CD4-positive, alpha-beta T cell treated with Interleukin-12 subunit alpha and Interleukin-12 subunit beta, for 1 hour (primary cell): ENCODE measurements at places on chromosomes 13 and 19.
A peak's percentile ranks its signal among the peaks of the same experiment; 100 is the strongest.

- no peak for DNase-seq
Observed at GRCh38 chr13:51808811-51809210, 4.8 kb upstream of the DHRS12 start.

GRCh38 chr13:73336773-73337172 lies 278.0 kb downstream of the KLF5 start:
- DNase-seq: no peak

DNA sequence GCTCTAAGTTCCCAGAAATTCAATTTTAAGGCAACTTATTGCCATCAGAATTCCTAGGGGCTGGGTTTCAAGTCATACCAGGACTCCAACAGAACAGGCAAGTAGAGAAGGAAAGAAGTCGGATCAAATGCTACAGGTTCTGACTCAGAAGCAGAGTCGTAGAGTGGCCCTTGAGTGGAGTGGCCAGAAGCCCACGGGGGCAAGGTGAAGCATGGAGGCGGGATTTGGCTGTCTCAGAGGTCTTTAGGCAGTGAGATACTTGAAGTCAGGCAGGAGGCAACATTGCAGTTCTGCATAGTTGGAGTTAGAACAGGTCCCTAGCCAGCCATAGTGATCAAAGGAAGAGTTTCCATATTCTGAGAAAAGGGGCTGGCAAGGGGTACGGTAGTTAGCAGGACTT lies 111.6 kb downstream of the NHLRC3 start:
- no peak for DNase-seq

- no peak for DNase-seq
Observed at GRCh38 chr13:45179428-45179827, 21.4 kb downstream of the KCTD4 start.

- no peak for DNase-seq
Observed at GRCh38 chr19:29961311-29961710, 19.3 kb downstream of the URI1 start.

DNA sequence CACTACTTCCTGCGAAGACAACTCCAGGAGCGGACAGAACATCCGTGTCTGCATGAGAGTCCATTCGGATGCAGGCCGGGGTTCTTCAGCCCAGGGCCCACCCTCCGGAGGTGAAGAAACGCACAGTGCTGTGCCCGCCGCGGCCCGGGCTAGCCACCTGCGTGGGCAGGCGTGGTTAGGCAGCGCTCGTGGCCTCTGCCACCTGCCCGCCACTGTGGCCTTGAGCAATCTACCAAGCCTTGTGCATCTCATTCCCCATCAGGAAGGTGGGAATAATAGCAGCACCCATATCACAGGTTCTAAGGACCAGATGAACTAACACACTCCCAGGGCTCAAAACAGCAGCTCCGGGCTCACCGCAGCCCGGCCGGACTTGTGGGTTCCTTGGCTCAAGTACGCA lies 26.7 kb upstream of the PABPC3 start:
- DNase-seq: no peak

- DNase-seq: peak; percentile 94
Observed at GRCh38 chr19:20565321-20566018, at the start of gene ZNF737. ZNF737 (minus strand) TSS chr19:20565781; CDS start chr19:20565640, 141 bp downstream.

DNA sequence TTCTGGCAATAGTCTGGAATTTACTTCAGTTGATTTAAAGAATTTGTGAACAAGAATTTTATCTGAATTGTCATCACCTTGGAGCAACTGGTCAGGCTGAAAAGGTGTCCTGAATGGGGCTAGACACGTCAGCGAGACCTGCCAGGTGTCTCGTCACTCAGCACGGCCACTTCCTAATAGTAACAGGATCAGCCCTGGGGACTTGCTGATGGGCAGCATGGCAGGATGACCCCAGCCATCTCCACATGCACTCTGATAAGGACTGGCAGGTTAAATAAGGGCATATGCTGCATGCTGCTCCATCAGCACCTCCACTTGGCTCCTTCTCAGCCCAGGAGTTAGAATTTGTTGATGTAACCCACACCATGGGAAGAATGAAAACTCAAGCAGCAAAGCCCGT lies 224.2 kb downstream of the FOXO1 start:
- no peak for DNase-seq

- DNase-seq: no peak
Observed at GRCh38 chr13:110576070-110576394, 14.5 kb upstream of the RAB20 start.

GRCh38 chr19:52923778-52924593 lies 758 bp upstream of the ZNF888 start:
- DNase-seq: no peak

DNA sequence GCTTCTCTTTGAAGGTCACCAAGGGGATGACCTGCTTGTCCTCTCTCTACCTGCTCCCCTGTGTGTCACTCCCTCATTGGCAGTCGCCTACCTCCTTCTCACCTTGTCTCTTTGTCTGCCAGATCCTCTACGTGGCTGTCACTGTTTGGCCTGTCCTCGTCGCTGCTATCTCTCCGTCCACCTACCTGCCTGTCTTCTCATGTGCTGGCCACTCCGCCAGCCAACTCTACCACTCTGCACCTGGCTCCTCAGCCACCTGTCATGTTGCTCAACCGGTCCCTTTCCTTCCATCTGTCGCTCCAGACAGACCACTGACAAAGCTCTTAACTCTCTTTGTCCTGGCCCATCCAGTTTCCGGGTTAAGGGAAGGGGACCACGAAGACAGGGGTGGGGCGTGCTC lies at the start of gene KLK12:
Gene KLK12, minus strand, starts transcription at position 299 of the 400 bp plus-strand sequence. CDS start 381 bp downstream, outside the sequence.
- DNase-seq: no peak

DNA sequence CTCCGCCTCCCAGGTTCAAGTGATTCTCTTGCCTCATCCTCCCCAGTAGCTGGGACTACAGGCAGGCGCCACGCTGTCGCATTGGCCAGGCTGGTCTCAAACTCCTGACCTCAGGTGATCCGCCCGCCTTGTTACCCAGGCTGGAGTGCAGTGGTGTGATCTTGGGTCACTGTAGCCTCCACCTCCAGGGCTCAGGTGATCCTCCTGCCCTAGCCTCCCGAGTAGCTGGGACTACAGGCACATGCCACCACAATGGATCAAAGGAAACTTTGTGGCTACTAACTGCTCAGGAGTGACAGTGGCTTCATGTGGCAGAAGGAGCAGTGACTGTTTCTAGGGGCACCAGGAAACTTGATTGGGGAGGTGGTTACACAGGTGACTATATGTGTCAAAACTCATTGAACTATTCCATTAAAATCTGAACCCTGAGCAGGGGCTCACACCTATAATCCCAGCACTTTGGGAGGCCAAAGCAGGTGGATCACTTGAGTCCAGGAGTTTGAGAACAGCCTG lies 3.8 kb upstream of the LGALS7B start:
- DNase-seq: no peak

DNA sequence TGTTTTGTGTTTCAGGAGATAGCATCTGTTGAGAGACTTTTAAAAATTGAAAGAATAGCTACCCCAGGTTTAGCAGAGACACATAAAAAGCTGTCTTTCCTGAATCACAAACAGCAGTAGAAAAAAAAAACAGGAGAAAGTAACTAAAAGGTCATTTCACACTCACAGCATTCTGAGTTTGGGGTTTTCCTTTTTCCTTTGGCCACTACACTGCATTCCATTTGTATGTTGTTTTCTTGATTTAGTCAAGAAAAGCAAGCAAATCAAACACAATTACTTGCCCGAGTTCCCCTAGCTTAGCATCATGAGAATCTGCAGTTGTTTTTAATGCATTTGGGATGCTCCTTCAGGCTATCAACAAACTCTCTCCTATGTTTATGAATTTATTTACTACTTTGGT lies 161.0 kb downstream of the KCTD12 start:
- no peak for DNase-seq

GRCh38 chr13:38366954-38367645 lies 17.4 kb downstream of the UFM1 start:
- no peak for DNase-seq

- no peak for DNase-seq
Observed at GRCh38 chr13:31008400-31009115, 76.1 kb downstream of the TEX26 start.

- no peak for DNase-seq
Observed at GRCh38 chr19:46144756-46145155, 3.3 kb upstream of the IGFL2 start.

DNA sequence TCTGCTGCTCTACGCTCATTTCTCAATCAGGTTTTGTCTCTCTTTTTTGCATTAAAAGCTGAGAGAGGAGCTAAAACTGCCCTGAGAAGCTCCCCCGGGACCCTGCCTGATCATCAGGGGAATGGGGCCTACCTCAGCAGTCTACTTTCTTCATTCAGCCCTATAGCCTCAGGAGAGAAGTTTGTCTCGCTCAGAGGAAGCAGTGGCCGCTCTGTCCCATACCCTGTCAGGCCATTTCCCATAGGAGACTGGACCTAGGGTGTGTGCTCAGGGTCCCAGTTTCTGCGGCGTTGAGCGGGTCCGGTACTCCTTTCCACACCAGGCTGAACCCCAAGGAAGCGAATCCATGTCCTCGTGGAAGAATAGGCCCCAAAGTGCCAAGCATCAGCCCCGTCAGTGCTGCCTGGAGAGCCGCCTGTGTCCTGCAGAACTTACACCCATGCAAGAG lies 21.7 kb downstream of the UBE2L5 start:
- DNase-seq: no peak

DNA sequence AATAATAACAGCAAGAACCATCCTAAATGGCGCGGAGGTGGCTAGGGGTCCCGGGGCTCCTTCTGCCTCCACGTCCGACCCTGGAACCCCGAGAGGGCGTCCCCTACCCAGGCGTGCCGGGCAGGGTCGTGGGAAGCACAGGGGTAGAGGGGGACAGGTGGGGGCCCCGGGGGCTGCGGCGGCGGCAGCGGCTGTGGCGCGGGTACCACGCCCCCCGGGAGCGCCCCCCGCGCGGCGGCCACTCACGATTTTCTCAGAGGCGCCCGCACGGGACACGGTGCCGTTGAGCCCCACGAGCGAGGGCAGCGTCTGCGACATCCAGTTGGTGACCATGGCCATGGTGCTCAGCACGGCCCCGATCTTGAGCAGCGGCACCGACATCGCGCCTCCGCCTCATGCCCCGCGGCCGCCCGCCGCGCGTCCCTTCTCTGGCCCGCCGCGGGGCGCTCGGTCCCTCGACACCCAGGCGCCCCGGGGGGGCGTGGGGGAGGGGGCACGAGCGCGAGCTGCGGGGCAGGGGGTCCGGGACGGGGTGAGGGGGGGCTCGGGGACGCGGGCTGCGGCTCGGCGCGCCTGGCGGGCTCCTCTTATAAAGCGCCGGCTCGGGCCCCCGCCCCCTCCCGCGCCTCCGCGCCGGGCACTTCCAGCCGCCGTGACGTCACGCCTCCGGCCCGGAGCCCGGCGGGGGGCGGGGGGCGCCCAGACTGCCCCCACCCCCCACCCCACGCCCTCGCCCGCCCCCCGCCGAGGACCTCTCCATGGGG lies 22.9 kb downstream of the OLFM2 start:
- no peak for DNase-seq

- no peak for DNase-seq
Observed at GRCh38 chr19:54127688-54128440, 9.7 kb upstream of the CNOT3 start.

GRCh38 chr19:934865-935479 lies 9.1 kb downstream of the ARID3A start:
- DNase-seq: no peak

DNA sequence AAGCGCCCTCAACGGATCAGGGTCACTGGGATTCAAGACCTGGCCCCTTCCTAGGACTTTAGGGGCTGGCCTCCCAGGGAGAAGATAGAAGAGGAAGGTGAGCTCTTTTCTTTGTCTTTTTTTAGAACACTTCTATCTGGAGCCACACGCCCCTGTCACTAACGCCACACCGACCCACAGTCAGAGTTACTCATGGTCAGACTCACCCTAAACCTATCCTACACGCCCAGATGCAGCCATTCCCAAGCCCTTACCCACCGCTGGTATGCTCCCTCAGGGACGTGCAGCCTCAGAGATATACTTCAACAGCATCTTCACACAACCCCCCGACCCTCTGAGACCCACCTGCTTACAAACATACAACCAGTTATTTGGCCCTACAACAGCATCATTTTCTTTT lies 29.9 kb upstream of the MUC16 start:
- no peak for DNase-seq

DNA sequence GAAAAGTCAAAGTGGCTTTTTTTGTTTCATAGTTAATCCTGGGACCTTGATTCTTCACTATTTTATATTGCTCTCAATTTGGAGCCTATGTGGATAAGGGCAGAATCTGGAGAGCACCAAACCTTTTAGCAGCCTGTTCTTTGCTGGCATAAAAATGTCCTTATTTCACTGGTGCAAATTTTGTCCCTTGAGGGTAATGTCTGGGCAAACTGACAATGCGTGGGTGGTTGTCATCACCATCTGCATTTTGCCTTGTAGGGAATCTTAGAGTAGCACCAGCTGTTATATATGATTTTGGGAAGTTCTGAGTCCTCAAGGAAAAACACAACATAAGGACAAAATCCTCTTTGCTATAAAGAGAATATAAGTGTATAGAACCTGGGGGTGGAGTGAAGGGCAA lies 336.9 kb upstream of the HTR2A start:
- no peak for DNase-seq

DNA sequence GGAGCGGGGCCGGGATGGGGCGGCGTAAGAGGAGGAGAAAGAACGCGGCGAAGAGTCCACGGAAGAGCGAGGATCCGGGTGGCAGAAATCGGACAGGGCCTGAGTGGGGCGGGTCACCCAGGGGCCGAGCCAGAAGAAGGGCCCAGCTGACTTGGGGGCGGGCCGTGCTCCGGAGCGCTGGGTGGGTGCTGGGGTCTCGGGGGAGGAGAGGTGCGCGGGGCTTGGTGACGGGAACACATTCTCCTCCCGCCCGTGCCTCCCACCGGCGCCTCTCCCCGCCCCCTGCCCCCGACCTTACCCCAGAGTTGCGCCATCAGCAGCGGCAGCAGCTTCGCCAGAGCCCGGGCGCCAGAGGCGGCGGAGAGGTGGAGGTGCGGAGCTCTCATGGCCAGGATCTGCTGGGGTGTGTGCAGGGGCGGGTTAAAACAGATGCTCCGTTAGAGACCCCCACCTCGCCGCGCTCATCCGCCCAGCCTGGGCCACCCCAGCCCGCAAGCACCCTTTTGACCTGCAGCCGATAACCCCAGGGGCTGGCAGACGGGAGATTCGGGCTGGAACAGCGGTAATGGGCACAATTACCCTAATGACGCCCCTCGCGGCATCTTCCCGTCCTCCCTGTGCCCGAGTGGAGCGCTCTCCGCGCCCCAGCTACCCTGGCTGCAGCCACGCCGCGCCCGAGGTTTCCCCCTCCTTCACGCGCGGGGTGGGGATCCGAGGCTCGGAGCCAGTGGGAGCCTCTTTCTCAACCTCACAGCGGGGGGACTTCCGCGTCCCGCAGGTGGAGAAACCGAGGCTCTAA lies 565 bp downstream of the KLK10 start:
- DNase-seq: no peak

- peak; percentile 65 for DNase-seq
Observed at GRCh38 chr19:53132141-53132991, at the start of gene ZNF415. ZNF415 (minus strand) TSS chr19:53132910; CDS start chr19:53122676, 10,234 bp downstream.

GRCh38 chr13:99884913-99885312 lies 86.7 kb downstream of the ZIC5 start:
- DNase-seq: no peak

- no peak for DNase-seq
Observed at GRCh38 chr13:23752111-23753001, 136.8 kb downstream of the MIPEP start.

- DNase-seq: no peak
Observed at GRCh38 chr19:23665651-23666410, 21.2 kb downstream of the ZNF675 start.
